ENCODE measurements at places on chromosomes 5 and 9.

DNA sequence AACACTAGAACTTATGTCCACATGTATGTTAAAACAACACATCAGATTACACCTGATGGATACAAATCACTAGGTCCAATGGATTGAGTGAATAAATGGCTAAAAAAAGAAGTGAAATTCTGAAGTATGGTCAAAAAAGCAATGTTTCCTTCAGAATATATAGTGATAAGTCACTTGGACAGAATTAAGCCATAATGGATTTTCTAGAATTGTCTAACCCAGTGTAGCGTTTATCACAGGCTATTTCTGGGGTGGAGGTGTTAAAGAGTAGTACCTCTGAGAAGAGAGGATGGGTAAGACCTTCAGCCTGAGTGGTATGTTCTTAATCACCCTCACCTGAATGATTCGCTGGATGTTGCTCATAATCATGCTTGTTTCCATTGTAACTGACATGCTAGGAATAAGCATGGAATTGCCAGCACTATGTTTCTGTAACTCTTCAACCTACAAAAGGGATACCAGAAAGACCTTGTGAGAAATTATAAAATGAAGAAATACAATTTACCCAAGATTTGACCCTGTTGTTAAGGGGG is 33.2 kb downstream of the SLC31A2 start:
- DNase-seq, result no peak

DNA sequence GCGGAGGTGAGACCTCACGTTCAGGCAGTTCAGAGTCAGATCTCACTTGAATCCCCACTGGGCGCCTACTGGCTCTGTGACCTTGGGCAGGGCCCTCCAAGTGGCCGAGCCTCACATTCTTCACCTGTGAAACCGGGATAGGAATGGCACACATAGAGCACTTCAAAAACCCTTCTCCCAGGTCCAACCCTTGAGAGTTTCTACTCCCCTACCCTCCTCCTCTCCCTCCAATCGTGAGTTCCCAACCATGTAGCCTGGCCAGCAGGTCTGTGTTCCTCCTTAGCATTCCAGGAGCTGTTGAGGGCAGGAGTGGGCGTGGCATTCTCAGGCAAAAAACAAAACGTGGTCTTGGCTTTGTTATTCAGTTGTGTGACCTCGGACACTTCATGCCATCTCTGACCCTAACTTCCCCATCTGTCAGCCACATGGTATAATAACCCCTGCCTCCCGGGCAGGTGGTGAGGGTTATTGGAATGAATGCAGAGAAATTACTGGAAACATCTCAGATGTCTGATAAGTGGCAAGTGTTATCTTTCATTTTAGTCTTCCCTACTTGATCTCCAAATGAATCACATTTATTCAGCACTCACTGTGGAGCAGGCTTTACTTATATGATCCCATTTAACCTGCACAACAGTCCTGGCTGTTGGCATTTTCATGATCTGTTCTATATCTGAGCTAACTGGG is 112.8 kb upstream of the BOD1 start:
- DNase-seq, result no peak

- DNase-seq, result no peak
These were observed 424.5 kb downstream of the DMAC1 start for GRCh38 chr9:7375013-7375511.

GRCh38 chr5:103526164-103526915 is 36.2 kb downstream of the NUDT12 start:
- DNase-seq, result no peak

- DNase-seq, result peak; percentile 38
These were observed 37.5 kb upstream of the SUSD3 start for GRCh38 chr9:93020771-93021670.

DNA sequence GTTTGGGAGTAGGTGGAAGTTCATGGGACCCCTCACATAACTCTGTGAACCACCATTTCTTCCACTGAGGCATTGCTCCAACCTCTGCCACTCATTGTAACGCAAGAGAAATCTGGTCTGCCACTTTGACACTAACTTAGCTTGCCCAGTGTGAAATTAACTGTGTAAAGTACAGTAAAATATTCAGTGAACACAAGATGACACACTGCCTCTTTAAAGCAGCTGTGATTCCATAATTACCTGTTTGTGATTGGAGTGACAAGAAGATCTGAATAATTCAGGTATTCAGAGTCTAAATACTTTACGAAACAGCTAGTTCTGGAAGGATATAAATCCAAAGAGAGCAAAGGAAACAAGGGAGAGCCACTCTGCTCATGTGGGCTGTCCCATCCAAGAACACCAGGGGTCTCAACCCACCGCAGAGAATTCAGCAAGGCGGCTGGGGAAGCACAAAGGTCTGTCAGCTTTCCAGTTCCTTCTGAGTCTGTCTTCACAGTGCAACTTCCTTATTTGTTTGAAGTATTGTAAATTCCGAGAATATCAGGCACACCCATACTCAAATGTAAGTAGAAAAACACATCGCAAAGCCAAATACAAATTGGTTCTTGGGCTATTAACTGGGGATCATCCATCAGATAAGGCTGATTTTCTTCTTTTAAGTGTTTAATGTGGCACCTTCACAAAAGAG is 86.9 kb downstream of the GNAQ start:
- DNase-seq, result peak; percentile 3

DNA sequence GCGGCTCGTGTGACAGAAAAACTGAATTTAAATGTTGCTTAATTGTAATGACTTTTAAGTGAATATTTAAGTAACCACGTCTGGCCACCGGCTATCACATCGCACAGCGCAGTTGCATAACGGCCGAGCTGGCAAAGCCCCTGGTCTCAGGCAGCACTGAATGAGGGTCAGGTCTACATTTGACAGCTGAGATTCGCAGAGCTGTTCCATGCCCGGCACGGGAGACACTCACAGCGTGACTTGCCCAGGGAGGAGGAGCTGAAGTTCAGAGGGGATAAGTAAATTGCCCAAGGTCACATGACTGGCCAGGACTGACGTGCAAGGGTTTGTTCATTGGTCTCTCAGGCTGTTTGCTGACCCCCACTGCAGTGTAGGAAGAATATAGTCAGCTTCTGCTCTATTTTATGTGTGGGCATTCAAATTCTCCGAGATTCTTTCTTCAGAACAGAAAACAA is 17.4 kb upstream of the COL5A1 start:
- DNase-seq, result no peak

DNA sequence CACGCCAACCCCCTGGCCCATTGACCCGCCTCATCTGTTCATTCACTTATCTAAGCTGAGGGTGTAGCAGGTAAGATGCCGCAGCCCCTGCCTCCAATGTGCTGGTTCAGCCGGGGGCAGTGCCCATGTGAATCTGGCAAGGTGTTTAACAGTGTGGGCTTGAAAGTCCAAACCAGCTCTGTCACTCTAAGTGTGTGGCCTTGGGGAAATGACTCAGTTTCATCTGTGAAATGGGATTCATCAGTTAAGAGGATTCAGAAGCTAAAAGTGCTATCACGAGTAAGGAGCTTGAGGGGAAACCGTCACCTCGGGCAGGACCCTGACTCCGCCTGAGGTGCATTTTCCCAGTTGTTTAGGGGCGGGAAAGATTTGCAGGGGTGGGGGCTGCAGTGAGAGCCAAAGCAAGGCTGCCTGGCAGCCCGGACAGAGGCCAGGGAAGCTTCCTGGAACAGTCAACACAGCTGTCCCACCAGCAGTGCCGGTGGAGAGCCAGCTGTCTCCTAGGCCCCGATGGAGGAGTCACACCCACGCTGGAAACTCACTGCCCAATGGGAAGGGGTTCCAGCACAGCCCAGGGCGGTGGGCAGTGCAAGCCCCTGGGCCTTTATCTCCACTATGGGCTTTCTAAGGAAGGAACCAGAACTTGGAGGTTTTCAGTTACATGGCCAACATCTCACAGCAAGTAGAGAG is 9.7 kb upstream of the URM1 start:
- no peak for DNase-seq

- no peak for DNase-seq
These were observed 93.6 kb downstream of the UHRF2 start for GRCh38 chr9:6506571-6506970.

GRCh38 chr5:138840103-138840502 is 35.0 kb downstream of the LRRTM2 start:
- no peak for DNase-seq

DNA sequence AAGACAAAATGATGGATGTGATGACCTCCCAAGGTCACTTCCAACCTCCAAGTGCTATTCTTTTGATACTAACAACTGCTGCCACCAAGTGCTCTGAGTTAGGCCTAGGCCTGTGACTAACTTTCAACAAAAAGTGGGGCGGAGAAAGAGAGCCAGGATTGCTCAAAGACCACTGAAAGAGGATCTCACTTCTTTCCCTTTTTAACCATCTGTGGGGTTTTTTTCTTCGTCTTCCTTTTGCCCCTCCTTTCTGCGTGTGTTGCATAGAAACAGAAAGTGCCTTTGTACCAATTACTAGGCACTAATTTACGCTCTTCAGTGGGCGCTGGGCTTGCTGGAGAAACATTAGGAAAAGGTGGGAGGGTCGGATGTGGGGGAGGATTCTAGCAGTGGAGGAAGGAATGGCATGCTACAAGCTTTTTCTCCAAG is 8.0 kb downstream of the KLF9 start:
- peak; percentile 55 for DNase-seq

- no peak for DNase-seq
These were observed 138.5 kb downstream of the TTLL11 start for GRCh38 chr9:121954477-121955140.

- DNase-seq, result no peak
These were observed 227.2 kb upstream of the MAP3K1 start for GRCh38 chr5:56588131-56588487.

All from activated naive CD8-positive, alpha-beta T cell treated with anti-CD3 and anti-CD28 coated beads for 36 hours (primary cell).